GM03348 (cell line): ENCODE measurements at places on chromosomes 3 and 15.

- no peak for DNase-seq
Observed at GRCh38 chr15:28992336-28992864, 106.6 kb downstream of the APBA2 start.

- DNase-seq = peak; percentile 41
Observed at GRCh38 chr15:40016224-40016865, 22.6 kb downstream of the SRP14 start.

GRCh38 chr3:72041511-72041910, 256.6 kb upstream of the PROK2 start:
- DNase-seq = peak; percentile 22

DNA sequence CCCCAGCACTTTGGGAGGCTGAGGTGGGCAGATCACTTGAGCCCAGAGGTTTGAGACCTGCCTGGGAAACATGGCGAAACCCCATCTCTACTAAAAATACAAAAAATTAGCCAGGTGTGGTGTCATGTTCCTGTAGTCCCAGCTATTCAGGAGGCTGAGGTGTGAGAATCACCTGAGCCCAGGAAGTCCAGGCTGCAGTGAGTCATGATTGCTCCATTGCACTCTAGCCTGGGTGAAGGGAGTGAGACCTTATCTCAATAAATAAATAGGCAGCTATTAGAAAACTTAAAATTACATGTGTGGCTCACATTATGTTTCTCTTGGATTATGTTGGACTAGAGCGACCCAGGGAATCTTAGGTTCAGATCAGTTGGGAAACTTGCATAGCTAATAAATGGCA, 69.7 kb downstream of the RPLP1 start:
- DNase-seq = no peak

GRCh38 chr15:36506733-36507356, 72.6 kb upstream of the CDIN1 start:
- no peak for DNase-seq

DNA sequence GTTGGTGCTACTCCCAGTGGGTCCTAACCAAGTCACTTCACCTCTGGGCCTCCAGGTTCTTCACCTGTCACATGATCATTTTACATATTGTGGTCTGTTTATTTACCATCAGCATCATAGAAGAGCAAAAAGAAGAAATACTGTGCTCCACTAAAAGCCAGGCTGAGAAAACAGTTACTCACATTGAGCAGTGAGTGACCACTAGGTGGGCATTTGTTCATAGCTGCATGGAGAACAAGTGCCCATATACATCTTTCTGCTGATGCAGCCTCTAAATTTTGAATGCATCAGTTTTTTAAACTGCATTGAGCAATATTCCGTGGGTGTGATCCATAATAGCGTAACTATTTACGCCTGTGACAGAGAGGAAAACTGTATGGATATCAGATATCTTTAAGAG, 76.2 kb downstream of the DCUN1D1 start:
- no peak for DNase-seq

DNA sequence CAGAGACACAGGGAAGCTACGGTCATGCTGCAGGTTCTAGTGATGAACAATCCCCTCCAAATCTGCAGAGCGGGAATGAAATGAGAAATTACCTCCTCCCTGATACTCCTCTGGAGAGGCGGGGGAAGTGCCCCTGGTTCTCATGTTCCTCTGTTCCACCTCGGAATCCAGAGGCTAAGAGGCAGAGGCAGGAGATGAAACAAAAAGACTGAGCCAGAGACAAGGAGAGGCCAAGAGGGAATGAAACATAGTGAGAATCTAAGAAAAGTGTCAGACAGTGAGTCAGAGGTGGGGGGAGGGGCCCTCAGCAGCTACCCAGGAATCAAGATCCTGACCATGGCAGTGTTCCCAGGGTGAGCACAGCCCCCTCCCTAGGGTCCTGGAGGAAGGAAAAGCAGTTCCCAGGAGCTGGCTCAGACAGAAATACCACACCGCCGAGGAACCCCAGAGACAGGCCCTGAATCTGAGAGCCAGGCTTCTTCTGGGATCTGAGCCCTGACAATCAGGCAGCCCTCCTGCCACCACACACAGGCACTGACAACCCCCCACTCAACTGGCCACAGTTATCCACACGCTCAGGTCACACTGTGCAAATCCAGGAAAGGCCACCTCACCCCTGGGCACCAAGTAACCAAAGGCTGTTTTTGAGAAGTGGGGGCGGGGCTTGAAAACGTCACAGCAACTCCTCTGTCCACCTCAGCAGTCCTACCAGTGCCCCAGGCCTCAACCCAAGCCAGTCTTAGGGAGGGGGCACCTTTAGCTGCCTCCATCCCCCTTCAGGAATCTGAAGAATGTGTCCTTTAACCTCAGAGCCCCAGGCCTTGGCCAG, 2.4 kb downstream of the CSRNP1 start:
- peak; percentile 92 for DNase-seq

DNA sequence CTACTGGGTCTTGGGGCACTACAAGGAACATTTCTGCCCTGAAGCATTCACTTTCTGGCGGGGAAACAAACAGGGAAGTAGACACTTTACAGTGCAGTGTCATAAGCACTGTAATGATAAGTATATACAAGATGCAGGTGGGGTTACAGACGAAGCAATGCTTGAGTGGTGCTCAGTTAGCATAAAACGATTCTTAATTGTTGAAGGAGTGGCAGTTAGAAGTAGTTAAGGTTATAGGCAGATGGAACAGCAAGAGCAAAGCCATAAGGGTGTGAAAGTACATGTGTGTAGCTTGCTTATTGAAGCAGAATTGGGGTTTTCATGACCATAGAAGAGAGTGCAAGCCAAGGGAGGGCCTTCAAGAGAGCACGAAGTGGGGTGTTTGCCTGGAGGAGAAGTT, 46.2 kb downstream of the SLC25A26 start:
- DNase-seq = no peak

DNA sequence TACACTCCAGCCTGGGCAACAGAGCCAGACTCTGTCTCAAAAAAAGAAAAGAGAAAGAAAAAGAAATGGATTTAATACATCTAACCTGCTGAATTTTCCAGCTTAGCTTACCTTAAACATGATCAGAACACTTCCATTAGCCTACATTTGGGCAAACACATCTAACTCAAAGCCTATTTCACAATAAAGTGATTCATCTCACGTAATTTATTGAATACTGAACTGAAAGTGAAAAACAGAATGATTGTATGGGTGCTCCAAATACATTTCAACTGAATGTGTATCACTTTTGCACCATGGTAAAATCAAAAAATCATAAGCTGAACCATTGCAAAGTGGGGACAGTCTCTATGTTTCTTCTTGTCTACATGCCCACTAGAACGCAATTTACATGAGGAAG, 9.0 kb downstream of the PIK3R4 start:
- DNase-seq = no peak

DNA sequence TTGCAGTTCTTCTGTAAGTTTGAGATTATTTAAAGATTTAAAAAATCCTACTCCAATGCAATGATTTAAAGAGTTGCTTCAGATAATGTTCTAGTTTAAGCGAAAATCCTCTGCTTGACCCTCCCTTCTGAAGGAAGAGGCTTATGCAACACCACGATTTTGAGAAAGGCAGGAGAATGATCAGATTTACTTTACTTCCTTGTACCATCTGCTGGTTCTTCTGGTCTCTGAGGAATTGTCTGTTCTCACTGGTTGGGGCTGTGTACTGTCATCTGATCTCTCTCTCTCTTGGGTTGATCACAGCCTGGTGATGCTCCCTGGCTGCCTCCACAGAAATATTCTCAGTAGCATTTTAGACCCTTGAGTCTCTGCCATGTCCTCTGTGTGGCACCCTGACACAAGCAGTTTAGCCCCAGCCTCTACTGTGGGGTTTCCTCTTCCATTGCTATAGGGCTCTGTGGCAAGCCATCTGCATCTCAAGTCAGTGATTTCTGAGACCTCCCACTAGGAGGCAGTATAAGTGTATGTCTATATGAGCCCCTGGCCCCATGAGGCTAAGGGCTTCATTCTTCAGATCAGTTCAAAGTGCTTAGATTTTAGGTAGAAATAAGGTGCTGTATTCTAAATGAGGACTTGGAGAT, 50.8 kb upstream of the PLAAT1 start:
- DNase-seq = no peak
